ENCODE measurements at places on chromosomes 7 and 10.

DNA sequence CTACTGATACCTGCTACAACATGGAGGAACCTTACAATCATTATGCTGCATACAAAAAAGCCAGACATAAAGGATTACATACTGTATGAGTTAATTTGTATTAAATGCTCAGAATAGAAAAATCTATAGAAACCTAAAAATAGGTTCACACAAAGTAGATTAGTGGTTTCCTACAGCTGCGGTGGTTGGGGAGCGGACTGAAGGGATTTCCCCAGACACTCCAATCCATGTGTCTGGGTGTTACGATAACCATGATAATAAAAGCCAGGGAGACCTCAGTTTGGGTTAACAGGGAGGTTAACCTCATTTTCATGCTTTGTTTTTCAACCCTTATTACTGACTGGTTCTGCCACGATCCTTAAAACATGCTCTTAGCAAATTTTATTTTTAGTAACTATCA is 355.9 kb downstream of the KCNMA1 start:
- DNase-seq: no peak

DNA sequence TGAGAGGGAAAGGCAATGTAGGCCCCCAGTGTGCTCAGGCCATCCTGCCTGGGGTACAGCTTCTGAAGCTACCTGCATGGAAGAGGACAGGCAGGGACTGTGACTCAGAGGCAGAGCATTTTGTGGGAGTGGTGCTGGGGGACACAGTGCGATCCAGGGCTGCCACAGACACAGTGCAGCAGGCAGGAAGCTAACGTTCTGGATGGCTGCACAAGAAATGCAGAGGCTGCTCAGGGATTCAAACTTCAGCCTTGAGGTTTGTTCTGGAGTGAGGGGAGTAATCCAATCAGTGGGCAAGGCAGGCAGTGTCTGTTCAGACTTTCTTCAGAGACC is 648.0 kb upstream of the IGFBP3 start:
- DNase-seq: no peak

DNA sequence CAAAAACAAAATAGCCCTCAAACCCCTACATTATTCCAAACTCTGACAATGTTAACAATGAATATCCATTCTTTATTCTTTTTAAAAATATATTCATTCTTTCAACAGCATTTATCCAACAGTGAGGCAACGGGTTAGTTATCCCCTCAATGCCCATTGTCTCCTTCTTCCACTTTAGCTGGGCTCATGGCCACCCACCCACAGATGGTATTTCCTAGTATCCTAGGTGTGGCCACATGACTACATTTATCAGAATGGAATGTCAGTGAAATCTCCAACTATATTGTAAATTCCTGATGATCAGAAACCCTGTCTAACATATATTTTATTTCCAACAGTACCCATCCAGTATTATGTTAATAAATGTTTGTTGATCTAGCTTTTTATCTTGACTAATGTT is 13.6 kb downstream of the HOXA1 start:
- no peak for DNase-seq

DNA sequence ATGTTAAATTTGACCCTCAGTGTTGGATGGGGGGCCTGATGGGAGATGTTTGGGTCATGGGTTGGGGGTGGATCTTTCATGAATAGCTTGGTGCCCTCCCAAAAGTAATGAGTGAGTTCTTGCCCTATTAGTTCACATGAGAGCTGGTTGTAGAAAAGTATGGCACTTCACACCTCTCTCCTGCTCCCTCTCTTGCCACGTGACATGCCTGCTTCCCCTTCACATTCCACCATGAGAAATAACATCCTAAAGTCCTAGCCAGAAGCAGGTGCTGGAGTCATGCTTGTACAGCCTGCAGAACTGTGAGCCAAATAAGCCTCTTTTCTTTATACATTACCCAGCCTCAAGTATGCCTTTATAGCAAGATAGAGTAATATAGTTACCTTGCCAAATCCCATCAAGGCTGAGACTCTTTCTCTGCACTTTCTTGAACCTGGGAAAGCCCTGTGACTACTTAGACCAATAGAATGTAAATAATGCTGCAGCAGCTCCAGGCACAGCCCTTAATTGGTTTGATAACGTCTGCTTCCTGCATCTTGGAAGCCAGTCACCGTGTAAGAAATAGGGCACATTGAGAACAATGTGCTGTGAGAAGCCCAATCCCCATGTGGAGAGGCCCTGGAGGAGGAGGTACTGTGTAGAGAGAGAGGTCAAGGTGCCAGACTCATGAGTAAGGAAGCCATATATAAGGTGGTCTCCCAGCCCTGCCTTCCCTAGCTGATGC is 88.0 kb upstream of the NAMPT start:
- DNase-seq: no peak

DNA sequence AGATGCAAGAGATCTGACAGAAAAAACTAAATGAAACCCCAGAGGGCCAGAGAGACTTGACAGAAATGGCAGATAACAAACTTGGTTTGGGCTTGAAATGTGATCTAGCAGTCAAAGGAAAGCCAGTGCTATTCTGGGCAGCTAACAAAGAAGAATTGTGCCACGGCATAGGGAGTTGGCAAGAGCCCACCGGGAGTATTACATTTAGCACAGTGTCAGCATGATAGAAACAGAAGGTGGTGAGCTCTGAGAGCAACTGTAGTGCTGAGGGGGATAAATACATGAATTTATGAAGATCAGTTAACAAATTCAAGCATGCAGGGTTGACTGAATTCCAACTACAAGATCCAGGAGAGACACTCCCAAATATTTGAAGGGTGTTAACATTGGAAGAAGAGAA is 91.1 kb downstream of the AHCYL2 start:
- peak; percentile 56 for DNase-seq

DNA sequence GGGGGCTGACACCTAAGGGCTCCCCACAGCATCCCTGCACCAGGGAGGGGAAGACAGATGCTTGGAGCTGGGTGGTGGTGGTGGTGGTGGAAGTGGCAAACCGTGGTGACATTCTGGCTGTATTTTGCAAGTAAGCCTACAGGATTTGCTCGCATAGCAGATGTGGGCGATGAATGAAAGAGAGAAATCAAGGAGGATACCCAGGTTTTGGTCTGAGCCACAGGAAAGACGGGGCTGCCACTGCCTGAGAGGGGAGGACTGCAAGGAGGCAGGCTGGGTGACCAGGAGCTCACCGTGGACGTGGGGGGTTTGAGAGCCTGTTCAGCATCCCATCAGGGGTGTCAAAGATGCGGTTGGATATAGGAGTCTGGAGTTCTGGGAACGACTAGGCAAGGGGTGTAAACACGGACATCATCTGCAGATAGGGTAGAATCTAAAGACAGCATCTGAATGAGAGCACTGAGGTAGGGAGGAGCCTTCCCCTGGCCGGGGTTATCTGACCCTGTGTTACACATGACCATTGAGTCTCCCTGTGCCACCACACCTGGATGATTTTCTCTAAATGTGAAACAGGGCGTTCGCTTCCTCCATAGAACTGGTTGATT is 49.7 kb downstream of the TSPAN15 start:
- no peak for DNase-seq

- no peak for DNase-seq
Measured at GRCh38 chr7:1933066-1933750, 263.1 kb downstream of the ELFN1 start.

DNA sequence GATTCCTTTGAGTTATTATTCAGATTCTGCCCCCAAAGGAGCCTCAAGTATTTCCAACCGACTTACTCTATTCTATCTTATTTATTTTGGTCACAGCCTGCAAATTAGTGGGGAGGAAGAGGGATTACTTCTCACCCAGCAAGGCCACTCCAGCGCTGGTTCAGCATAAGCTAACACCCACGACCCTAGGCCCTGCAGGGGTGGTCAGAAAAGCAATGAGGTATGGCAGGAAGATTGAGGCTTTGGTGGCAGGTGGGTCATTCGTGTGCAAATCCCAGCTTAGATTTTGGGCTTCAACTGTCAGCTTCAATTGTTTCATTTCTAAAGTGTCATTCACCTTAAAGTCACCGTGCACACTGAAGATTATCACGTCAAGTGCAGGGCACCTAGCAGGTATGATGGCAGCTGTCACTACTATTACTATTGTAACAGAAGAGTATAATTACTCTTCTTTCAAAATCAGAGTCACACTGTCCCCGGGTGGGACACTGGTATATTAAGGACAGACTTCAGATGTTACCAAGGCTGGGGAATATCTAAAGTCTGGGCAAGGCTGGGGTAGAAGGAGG is 48.8 kb upstream of the OPTN start:
- DNase-seq: no peak

GRCh38 chr10:79246606-79247275 is 100.5 kb upstream of the PPIF start:
- peak; percentile 41 for DNase-seq

GRCh38 chr10:25129592-25129991 is 45.2 kb upstream of the GPR158 start:
- no peak for DNase-seq

DNA sequence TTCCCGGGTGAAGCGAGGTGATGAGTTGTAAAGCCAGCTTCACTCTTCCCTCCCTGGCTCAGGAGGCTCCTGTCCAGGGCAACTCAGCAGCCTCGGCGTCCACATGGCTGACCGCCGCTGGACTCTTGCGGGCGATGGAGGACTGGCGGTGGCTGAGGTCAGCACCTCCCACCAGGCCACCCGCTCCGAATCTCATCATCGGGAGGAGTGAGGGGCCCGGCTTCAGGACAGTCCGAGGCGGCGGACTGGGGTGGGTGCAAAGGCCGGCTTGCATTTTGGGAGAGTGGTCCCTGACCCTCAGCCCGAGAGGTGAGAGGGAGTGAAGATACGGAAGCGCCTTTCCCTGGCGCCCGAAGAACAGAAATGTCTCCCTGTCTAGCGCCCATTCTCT is 759 bp downstream of the DNAJB12 start:
- no peak for DNase-seq

DNA sequence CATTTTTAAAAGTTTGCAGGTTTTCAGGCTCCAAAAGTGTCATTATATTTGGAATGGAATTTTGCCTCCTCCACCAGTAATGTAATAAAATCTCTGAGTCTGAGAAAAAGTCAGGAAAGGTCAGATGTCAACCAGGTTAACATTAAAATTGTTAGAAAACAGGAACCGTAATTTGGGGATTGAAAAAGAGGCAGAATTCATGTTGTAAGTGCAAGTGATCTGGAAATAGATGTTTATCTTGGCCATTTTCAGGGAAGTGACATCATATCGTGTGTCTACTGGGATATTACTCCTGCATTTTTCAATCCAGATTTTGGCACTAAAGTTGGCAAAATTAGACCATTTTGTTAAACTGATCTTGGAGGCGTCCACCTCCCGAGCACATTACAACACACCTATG is 428.5 kb upstream of the MGMT start:
- no peak for DNase-seq

DNA sequence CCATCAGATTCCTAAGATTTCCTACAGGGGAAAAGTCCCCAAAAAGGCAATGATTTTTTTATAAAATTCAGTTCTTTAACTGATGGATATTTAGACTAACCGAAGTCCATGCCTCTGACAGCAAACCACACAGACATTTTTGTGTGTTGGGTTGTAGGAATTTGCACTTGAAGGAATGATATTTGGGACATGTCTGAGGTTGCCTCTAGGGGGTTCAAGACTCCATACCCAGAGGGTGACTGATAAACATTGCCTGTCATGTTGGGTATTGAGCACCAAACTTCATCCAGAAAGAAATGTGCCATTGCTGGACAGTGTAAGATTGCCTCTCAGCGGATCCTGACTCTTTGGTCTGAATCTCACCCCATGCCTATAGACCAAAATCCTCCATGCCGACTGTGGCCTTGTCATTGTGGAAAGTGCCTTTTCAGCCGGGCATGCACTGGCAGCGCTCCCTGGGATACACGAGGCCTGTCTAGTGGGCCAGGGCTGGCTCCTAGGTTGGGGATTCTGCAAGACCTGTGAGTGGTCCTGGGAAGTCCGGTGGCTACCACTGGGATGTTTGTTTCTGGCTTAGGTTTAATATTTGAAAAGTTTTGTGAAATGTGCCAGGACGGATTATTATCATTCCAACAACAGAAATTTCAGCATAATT is 252.9 kb downstream of the WDR37 start:
- DNase-seq: no peak

DNA sequence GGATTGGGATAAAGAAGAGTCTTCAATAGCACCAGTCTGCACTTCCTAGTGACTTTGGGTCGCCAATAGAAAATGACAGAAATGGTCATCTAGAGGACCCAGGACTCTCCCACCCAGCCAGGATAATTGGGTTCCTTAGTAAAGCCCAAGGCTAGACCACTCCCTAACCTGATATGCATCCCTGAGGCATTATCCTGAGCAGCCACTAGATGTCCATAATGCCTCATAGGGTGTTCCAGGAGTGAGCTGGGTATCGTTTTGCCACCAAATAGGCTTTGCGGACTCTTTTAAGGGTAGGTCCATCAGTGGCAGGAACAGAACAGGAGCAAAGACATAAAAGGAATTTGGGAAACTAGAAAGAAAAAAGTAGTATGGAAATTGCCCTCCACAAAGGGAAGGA is 4.5 kb upstream of the LRRC4 start:
- DNase-seq: no peak

DNA sequence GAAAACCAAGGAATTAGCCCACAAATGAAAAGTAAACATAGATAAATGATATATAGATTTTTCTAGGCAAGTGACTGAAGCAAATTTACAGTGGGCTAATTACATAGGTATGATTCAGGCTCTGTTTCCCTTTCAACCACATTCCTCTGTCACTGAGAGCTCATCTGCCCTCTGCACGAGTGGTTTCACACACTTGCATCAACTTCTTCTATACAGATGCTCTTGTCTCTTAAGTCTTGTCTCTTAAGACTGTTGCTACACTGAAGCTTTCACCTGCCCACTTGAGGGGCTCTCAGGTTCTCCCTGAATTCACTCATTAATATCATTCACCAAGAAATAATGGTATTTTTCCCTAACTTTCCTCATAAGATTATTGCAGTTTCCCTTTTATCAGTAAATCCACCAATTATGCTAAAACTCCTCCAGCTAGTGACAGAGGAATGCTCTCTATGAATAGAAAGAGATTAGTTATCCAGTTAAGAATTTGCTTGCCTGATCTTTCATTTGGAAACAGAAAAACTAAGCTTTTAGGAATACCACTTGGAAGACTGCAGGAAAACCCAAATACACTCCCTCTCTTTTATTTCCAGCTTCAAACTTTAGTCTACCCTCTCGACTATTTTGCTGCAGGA is 95.7 kb downstream of the ELAPOR2 start:
- no peak for DNase-seq

- DNase-seq: no peak
Measured at GRCh38 chr7:107495516-107495915, 25.7 kb downstream of the GPR22 start.

- DNase-seq: no peak
Measured at GRCh38 chr10:97736403-97736901, 476 bp upstream of the ZFYVE27 start.

- DNase-seq: no peak
Measured at GRCh38 chr10:3806603-3807002, 21.6 kb upstream of the KLF6 start.

- DNase-seq: no peak
Measured at GRCh38 chr10:21506351-21506750, 19.1 kb downstream of the SKIDA1 start.

DNA sequence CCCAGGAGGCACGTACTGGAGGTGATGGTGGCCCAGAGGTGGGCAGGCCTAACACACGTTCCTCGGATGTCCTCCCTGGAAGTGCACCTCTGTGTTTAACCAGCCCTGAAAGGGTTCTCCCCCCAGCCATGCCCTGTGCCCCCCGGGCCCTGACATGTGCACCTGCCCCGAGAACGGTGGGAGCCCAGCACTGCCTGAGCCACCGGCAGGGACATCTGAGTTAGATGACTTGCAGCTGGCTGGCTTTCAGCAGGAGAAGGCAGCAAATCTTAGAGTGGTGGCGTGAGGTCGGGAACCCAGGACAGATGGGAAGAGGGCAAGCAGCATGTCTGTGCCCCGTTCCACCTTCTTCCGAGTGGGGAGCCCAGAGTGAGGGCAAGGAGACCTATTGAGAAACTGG is 291.8 kb downstream of the TCERG1L start:
- no peak for DNase-seq
